ENCODE measurements at places on chromosomes 2 and 18.

- peaks cover 19% of the 10 kb centered on the region for H3K4me1 ChIP-seq
- no peaks in the 10 kb centered on the region for H3K27me3 ChIP-seq
- H3K4me3 ChIP-seq, result no peak overlapping the region
- no peaks in the 10 kb centered on the region for H3K36me3 ChIP-seq
- H3K27ac ChIP-seq, result no peak overlapping the region
Measured at GRCh38 chr2:234288974-234289455, 207.9 kb downstream of the ARL4C start.

DNA sequence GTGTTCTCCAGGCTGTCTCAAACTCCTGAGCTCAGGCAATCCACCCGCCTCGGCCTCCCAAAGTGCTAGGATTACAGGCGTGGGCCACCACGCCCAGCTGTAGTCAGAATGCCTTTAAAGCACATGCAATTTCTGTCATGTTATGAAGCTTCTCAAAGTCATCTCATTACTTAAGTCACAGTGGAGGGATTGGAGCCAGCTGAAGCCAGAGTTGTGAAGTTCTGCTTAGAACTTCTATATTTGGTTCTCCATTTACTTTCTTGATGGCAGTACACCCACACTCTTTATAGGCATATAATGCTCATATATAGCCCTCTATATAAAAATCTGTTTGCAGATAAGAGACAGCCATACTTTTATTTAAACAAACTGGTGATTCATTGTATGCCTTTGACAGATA lies 68.8 kb upstream of the CWC22 start:
- H3K36me3 ChIP-seq, result no peaks in the 10 kb centered on the region
- H3K4me3 ChIP-seq, result no peak overlapping the region
- no peak for DNase-seq
- no peaks in the 10 kb centered on the region for H3K4me1 ChIP-seq

- H3K4me3 ChIP-seq, result no peak overlapping the region
- no peak for DNase-seq
- H3K4me1 ChIP-seq, result peaks cover 7% of the 10 kb centered on the region
Measured at GRCh38 chr2:118779362-118779761, 68.1 kb downstream of the EN1 start.

- H3K36me3 ChIP-seq, result no peaks in the 10 kb centered on the region
- H3K27me3 ChIP-seq, result no peaks in the 10 kb centered on the region
- peaks cover 3% of the 10 kb centered on the region for H3K4me1 ChIP-seq
- peak; percentile 79 for DNase-seq
Measured at GRCh38 chr2:169069341-169069740, at the start of gene DHRS9. Gene DHRS9 (plus strand): TSS chr2:169069563. CDS start chr2:169081582, 12,019 bp downstream.

- no peaks in the 10 kb centered on the region for H3K36me3 ChIP-seq
- no peak for DNase-seq
- H3K27ac ChIP-seq, result no peak overlapping the region
- no peak overlapping the region for H3K4me3 ChIP-seq
- H3K4me1 ChIP-seq, result no peaks in the 10 kb centered on the region
Measured at GRCh38 chr2:225495706-225496105, 96.2 kb downstream of the NYAP2 start.

- no peak overlapping the region for H3K27ac ChIP-seq
- no peaks in the 10 kb centered on the region for H3K36me3 ChIP-seq
- H3K4me1 ChIP-seq, result no peaks in the 10 kb centered on the region
- DNase-seq, result no peak
Measured at GRCh38 chr2:71474744-71475397, 21.5 kb downstream of the DYSF start.

GRCh38 chr2:153476816-153477635 lies 1.5 kb downstream of the RPRM start:
- no peak for DNase-seq
- no peaks in the 10 kb centered on the region for H3K4me1 ChIP-seq
- H3K4me3 ChIP-seq, result no peak overlapping the region
- no peak overlapping the region for H3K27ac ChIP-seq

GRCh38 chr2:10527585-10527984 lies 79.5 kb upstream of the ODC1 start:
- no peaks in the 10 kb centered on the region for H3K27me3 ChIP-seq
- no peaks in the 10 kb centered on the region for H3K36me3 ChIP-seq
- peaks cover 5% of the 10 kb centered on the region for H3K4me1 ChIP-seq
- H3K4me3 ChIP-seq, result no peak overlapping the region
- no peak overlapping the region for H3K27ac ChIP-seq
- no peak for DNase-seq

GRCh38 chr18:4096486-4096885 lies 358.6 kb downstream of the DLGAP1 start:
- DNase-seq, result no peak
- no peak overlapping the region for H3K27ac ChIP-seq
- no peaks in the 10 kb centered on the region for H3K4me1 ChIP-seq

DNA sequence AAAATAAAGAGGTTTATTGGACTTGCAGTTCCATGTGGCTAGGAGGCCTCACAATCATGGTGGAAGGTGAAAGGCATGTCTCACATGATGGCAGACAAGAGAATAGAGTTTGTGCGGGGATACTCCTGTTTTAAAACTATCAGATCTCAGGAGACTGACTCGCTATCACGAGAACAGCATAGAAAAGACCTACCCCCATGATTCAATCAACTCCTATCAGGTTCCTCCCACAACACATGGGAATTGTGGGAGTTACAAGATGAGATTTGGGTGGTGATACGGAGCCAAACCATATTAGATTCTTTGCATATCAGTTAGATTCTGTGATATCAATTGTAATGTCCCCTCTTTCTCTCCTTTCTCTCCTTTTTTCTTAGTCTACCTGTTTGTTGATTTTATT lies 1178.7 kb upstream of the LRRTM1 start:
- no peak for DNase-seq
- H3K36me3 ChIP-seq, result no peaks in the 10 kb centered on the region
- H3K27ac ChIP-seq, result no peak overlapping the region
- H3K4me1 ChIP-seq, result no peaks in the 10 kb centered on the region
- no peaks in the 10 kb centered on the region for H3K27me3 ChIP-seq

GRCh38 chr2:239070466-239070865 lies 222.6 kb downstream of the TWIST2 start:
- no peak for DNase-seq
- H3K36me3 ChIP-seq, result no peaks in the 10 kb centered on the region
- H3K27ac ChIP-seq, result no peak overlapping the region
- H3K4me3 ChIP-seq, result no peak overlapping the region
- H3K4me1 ChIP-seq, result peaks cover 13% of the 10 kb centered on the region

DNA sequence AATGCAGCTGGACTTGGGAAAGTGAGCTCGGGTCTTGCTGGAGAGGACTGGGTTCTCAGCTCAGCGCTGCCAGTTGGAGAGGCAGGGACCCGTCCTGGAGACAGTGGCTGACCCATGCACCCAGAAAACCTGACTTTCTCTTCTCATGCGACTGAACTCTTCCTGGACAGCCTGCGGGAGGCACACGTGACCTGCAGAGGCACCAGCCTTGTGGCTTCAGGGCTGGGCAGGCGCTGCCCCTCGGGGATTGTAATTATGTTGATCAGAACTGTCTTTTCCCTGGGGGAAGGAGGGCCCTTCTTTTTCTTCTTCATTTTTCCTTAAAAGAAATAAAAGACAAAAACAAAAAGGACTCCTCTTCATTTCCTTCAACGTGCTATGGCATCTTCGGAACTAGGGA lies 198.1 kb downstream of the VAPA start:
- no peak for DNase-seq
- H3K4me1 ChIP-seq, result no peaks in the 10 kb centered on the region
- H3K4me3 ChIP-seq, result no peak overlapping the region
- no peaks in the 10 kb centered on the region for H3K36me3 ChIP-seq

DNA sequence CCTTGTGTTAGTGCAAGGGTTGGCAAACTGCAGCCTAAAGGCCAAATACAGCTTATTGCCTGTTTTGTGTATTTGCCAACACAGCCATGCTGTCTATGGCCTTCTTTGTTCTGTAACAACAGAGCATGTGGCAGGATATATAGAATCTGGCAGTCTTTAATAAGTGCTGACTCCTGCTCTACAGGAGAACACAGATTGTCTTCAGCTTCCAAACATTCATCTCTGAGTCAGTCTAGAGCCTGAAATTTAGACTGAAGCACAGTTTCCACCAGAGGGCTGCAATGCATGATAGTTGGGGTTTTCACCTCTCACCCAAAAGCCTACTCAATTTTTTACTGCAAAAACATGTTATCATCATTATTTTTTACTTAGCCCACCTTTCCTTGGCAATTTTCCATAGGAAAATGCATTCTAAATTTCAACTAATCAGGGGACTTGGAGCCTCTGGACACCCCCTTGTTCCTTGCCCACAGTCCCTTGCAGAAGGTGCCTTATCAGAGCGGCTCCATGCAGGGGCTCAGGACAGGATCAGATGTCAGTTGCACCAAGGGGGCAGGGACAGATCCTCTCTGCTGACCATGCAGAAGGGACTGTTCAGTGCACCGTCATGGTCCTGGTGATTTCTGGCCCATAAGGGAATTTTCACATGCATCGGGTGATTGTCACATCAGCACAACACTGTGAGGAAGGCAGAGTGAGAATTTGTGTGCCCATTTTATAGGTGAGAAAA lies 12.4 kb downstream of the IL37 start:
- DNase-seq, result no peak
- H3K27ac ChIP-seq, result no peak overlapping the region
- no peaks in the 10 kb centered on the region for H3K36me3 ChIP-seq
- no peaks in the 10 kb centered on the region for H3K4me1 ChIP-seq
- no peaks in the 10 kb centered on the region for H3K27me3 ChIP-seq

- DNase-seq, result peak; percentile 78
- H3K27ac ChIP-seq, result peak overlapping the region; percentile 20
- H3K27me3 ChIP-seq, result no peaks in the 10 kb centered on the region
- no peaks in the 10 kb centered on the region for H3K36me3 ChIP-seq
- H3K4me3 ChIP-seq, result no peak overlapping the region
- peaks cover 39% of the 10 kb centered on the region for H3K4me1 ChIP-seq
Measured at GRCh38 chr2:17643031-17643615, 102.6 kb downstream of the VSNL1 start.

DNA sequence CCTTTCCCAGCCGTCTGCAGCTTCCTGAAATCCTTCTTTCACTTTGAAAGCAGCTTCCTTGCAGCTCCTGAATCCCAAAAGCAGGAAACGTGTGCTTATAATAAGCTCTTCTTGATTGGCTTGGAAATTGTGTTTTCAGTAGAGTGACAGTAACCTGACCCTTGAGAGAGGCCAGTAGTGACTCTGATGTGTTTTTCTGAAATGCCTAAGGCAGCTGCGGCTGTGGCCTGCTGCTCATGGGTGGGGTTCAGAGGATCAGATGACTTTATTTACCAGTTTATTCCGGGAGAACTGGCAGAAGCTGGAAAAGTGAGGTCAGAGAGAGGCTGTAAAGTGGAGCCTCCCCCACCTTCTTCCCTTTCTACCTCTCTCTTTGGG lies 31.9 kb upstream of the RPIA start:
- no peaks in the 10 kb centered on the region for H3K27me3 ChIP-seq
- no peaks in the 10 kb centered on the region for H3K36me3 ChIP-seq
- no peak for DNase-seq
- no peak overlapping the region for H3K27ac ChIP-seq

- no peaks in the 10 kb centered on the region for H3K36me3 ChIP-seq
- no peaks in the 10 kb centered on the region for H3K4me1 ChIP-seq
- no peak overlapping the region for H3K27ac ChIP-seq
- no peak overlapping the region for H3K4me3 ChIP-seq
- peaks cover 12% of the 10 kb centered on the region for H3K27me3 ChIP-seq
Measured at GRCh38 chr2:19809206-19809605, 92.6 kb downstream of the TTC32 start.

DNA sequence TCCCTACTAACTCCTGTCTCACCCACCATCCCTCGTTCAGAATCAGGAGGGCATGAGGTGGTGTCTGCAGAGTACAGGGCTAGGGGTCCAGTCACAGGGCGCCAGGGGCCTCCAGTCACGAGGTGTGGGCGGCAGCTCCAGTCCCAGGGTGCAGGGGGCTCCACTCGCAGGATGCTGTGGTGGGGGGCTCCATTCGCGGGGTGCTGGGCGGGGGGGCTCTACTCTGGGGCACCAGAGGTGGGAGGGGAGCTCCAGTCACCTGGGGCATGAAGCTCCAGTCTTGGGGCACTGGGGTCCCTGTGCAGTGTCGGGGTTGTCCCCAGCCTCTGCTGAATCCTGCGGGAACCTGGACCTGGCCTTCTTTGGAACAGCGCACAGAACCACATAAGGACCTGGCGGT lies 66.0 kb downstream of the EIPR1 start:
- no peaks in the 10 kb centered on the region for H3K27me3 ChIP-seq
- DNase-seq, result no peak
- no peak overlapping the region for H3K27ac ChIP-seq
- no peak overlapping the region for H3K4me3 ChIP-seq

- no peaks in the 10 kb centered on the region for H3K27me3 ChIP-seq
- no peak for DNase-seq
- H3K4me3 ChIP-seq, result no peak overlapping the region
- H3K36me3 ChIP-seq, result no peaks in the 10 kb centered on the region
Measured at GRCh38 chr2:98072442-98072841, 14.5 kb upstream of the VWA3B start.

DNA sequence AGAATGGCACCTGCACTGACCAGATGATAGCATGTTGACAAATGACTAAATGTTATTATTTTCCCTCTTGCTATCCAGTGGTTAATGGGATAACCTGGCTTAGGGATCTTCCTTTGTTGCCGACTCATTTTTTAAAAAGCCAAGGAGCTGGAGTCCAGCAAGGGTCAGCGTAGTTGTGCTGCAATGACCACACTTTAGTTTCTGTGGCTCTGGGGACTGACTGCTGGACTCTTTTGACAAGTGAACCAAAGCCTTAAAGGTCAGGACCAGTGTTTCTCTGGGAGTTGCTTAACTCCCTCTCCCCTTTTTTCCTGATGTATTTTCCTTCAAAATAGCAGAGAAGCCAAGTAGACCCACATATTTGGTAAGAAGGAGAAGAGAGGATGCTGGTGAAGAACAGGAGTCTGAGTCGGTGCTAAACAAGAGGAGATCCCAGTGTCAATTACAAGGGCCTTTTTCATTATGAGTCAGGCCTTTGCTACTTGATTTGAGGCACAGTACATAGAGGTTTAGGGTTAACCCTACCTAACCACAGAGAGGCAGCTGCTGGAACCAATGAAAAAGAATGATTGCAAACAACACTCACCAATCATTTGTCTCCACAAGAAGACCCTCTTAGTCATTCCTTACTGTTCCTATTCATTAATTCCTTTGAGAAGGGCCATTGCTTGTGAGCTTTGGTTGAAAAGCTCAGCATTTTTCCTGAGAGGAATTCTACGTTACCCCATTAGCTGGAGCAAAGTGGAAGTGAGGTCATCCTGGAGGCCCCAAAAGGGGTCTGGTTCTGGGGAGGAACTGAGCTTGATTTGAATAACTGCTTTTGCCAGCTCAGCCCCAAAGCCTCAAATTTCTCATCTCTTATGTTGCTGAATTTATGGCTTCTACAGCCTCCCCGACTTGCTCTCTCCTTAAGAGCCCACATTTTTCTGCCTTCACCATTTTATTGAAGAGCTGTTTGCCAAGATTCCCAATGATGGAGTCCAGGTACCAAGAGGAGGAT lies 137.6 kb upstream of the HNMT start:
- no peak for DNase-seq
- H3K27me3 ChIP-seq, result peaks cover 3% of the 10 kb centered on the region
- no peaks in the 10 kb centered on the region for H3K4me1 ChIP-seq
- no peaks in the 10 kb centered on the region for H3K36me3 ChIP-seq
- H3K27ac ChIP-seq, result no peak overlapping the region

- DNase-seq, result no peak
- no peaks in the 10 kb centered on the region for H3K36me3 ChIP-seq
- no peaks in the 10 kb centered on the region for H3K4me1 ChIP-seq
Measured at GRCh38 chr18:45015788-45016128, 335.1 kb downstream of the SETBP1 start.

- no peak for DNase-seq
- H3K4me1 ChIP-seq, result no peaks in the 10 kb centered on the region
- H3K4me3 ChIP-seq, result no peak overlapping the region
Measured at GRCh38 chr18:61153571-61153970, 179.7 kb upstream of the CDH20 start.
